ENCODE measurements at places on chromosomes 3 and 15.

DNA sequence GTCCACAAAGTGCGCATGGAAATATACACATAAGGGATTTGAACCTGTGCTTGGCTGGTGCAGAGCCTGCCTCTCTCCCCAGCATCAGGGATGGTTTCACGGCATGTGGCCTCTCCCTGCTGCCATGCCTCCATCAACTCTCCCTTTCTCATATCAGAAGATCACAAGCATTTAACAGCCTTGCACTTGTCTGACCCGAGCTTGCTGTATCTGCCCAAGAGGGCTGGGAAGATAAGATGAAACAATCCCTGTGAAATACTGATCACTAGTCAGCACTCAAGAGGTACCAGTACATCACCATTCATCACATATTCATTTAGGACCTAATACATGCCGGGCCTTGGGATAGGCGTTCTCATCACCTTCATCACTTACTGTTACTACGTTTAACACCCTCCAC lies 107.6 kb upstream of the ARHGEF3 start:
- no peak for DNase-seq

GRCh38 chr3:5321666-5322340 lies 134.3 kb downstream of the EDEM1 start:
- DNase-seq = no peak

DNA sequence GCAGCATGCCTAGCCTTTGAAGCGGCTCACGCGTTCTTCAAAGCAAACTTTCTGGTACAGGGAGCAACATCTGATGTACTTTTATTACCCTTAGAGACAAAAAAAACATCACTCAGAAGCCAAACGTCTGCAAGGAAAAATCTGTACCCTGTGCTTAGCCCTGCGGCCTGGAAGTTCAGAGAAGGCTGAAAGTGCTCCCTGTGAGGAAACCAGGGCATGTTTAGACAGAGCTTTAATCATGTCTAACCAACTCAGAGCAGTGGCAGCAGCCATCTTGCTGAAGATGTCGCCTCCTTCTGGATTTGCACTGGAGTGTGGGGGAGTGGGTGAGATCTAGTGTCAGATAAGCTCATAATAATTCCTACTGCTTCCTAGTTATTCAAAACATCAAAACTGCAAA lies 170.4 kb downstream of the P3H2 start:
- no peak for DNase-seq

DNA sequence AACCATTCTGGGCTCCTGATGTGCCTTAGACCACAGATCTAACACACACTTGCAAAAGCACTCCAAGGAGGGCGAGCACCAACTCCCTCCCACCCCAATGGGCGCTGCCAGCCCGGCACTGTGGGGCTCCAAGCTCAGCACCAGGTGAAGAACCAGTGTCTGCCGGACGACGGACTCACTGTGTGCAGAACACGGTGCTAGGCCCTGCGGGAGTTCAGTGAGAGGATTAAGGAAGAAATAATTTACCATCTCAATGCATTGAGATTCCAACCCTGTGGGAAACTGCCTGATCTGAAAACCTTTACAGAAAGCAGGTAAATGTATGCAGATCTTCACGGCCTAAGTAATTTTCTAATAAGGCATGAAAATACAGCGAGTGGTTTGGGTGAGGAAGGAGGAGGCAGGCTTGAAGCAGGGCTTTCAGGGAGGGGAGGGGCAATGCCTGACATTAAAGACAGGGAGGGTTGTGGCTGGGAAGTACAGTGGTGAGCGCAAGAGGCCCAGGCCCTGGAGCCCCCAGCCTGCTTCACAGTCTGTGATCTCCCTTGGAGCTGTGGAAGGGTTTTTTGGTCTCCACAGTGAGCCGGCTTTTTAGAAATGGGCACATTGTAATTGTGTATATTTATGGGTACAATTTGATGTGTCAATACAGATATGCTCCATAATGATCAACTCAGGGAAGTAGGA lies 35.6 kb upstream of the CHRNB4 start:
- DNase-seq = no peak

- no peak for DNase-seq
These were observed 2.7 kb upstream of the NANOGP8 start for GRCh38 chr15:35087759-35088158.

DNA sequence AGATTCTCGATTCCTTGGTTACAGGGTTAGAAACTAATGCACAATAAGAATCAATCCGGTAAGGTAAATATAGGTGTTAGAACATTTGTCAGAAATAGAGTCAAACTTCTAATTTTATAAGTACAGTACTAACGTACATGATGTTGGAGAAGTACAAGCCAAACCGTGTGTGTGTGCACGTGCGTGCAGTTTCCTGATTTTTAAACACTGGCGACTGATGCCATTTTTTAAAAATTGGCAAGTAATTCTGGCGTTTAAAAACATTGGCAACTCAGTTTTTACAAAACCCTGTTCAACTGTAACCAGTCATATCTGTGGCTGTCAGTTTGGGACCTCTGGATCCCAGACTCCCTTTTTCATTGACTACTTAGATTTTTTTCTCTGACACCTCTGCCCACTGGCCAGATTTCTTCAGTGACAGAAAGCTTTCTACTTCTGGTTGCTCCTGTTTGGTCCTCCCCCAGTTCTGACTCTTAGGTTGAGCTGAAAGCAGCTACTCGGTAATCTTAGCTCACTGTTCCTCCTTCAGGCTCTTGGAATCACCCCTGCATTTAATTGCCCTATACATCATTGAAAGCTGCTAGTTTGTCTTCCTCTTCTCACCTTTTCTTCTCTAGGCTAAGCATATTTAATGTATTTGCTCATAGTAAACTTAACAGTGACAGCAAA lies 843 bp downstream of the ATG7 start:
- no peak for DNase-seq

GRCh38 chr3:54832876-54833275 lies 95.0 kb downstream of the LRTM1 start:
- no peak for DNase-seq

DNA sequence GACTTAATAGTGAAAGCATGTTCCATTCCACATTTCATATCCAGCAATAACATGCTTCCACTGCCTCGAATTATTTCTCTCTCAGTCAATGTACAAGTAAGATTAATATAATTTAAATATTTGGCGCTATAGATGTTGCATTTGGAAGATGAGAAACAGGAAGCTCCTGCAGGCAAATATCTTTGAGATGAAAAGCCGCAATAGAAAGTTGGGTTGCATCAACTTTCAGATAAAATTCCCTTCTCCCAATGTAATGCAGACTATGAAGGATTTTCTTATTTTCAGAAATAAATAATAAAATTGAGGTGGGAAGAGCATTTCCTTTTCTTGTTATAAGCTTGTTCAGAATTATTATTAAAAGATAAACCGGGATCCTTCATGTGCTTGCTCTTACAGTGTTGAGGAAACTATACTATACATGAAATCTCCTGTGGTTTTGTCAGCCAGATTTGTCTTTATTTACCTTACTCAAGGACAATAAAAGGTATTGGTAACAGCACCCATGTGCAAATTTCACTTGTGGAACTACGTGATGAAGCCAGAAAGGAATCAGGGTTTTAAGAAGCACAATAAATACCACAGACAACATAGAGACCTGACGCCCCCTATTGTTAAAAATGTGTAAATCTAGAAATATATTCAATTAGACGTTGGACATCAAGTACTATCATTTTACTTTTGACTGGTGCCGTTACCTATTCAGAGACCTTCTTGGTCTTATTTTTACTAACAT lies 307.0 kb downstream of the ARPP21 start:
- DNase-seq = no peak

DNA sequence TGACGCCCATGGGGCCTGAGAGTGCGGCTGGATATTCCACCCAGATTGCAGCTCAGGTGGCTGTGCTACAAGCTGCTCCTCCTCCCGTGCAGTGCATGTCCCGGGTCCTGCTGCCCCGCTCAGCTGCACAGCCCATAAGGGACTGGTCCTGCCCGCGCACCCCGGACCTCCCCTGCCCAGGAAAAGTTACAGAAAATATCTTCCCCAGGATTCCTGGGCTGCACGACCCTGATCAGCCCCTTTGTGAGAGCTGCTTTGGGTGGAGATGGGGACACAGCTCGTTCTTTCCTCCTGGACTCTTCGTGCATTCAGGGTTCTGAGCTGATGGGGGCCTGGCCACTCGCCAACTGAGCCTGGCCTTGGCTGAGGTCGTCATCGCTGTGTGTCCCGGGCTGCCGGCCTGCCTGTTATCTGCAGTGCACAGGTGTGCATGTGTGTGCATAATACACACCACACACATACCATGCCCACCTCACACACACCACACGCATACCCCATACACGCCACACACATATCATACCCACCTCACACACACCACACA lies 28.8 kb downstream of the APBA2 start:
- DNase-seq = no peak

GRCh38 chr3:172103724-172104123 lies 64.3 kb downstream of the FNDC3B start:
- no peak for DNase-seq

GRCh38 chr15:64349375-64349774 lies 6.6 kb downstream of the CSNK1G1 start:
- DNase-seq = no peak

GRCh38 chr15:36880224-36880912 lies 220.0 kb downstream of the MEIS2 start:
- DNase-seq = no peak

DNA sequence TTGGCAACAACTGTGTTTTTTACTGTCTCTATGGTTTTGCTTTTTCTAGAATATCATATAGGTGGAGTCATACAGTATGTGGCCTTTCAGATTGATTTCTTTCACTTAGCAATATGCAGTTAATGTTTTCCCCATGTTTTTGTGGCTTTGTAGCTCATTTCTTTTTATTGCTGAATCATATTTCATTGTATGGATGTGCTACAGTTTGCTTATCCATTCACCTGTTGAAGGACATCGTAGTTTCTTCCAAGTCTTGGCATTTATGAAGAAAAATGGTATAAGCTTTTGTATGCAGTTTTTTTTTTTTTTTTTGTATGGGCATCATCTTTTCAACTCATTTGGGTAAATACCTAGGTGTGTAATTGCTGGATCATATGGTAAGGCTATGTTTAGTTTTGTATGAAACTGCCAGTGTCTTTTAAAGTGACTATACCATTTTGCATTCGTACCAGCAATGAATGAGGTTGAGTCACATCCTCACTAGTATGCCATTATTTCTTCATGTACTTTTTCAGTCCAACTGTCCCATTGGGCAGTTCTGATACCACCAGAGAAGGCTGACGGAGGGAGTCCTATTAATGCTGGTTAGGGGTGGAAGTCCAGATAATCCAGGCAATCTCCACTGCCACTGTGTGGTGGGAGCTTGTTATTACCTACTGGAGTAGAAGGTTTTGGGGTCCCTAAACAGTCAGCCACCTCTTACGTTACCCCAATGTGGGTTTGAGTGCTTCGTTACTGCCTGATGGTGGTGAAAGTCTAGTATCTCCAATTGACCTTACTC lies 210.5 kb downstream of the DOCK3 start:
- DNase-seq = no peak

DNA sequence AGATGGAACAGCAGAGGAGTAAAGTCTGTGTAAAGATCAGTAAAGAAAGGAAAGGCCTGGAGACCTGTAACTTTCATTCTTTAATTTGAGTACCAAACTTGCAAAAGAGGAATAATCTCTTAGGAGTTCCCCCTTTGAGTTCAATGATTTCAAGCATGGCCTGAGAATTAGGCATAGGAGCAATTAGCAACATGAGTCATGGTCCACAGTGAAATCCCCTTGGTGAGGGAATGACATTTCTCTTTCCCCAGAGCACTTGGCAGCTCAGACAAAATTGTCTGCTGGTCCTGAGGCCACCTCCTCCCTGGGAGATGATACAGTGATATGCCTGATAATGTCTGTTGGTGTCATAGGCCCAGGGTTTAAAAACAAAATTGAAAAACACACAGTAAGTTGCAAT lies 81.4 kb upstream of the CRBN start:
- no peak for DNase-seq

GRCh38 chr3:72319194-72320094 lies 528.8 kb downstream of the SHQ1 start:
- no peak for DNase-seq

DNA sequence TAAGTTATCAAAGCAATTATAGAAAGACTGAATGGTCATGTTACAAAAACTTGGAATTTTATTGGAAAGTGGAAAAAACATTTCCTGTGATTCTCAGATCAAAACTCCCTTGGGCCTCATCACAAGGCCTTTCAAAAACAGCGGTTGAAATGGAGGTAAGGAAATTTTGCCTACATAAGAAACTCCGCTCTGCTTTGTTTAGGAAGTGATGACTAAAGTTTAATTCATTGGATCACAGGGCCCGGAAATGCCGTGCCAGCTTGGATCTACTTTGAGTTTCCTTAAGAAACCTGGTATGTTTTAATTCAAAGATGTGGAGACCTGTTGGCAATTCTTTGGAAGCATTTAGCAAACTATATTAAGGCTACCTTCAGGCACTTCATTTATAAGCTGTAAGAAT lies 143.9 kb upstream of the MME start:
- no peak for DNase-seq

DNA sequence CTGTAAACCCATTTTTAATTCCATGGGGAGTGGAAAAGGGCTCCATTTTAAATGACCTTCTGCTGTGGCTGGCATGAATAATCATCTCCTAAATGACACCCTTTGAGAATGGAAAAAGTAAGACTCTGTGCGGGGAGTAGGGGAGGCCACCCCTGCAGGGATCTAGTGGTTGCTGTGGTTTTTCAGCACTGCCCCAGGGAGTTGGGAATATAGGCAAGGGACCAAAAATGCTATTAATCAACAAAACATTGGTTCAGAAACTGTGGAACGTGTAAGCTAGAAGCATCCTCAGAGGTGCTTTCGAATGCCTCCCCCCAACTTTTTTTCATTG lies 30.1 kb upstream of the ADAMTS7 start:
- DNase-seq = no peak

DNA sequence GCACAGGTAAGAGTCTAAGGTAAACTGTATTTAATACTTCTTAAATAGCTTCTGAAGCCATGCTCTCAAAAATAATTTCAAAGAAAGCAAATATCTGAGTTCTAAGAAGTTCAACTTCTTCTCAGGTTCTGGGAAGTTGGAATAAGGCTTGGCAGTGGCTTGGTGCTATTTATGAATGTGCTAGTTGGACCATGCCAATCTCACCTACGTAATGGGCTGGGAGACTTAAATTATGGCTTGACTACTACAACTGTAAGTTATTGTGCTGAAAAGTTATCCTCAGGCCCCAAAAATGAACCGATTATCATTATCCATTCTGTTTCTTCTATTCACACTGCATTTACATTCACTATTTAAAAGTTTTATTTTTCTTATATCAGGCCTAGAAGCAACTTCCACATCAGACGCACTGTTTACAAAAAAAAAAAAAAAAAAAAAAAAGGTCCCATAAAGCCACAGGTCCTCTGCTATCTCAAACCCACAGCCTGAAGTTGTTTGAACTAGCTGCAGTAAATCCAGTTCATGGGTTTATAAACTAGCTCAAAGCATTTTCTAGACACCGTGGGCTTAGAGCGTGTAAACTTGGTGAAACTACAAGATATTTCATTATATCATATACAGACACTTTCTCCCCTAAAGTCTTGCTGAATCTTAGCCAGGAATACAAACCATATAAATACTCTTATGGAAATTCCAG lies 3.4 kb downstream of the LRIG1 start:
- no peak for DNase-seq

DNA sequence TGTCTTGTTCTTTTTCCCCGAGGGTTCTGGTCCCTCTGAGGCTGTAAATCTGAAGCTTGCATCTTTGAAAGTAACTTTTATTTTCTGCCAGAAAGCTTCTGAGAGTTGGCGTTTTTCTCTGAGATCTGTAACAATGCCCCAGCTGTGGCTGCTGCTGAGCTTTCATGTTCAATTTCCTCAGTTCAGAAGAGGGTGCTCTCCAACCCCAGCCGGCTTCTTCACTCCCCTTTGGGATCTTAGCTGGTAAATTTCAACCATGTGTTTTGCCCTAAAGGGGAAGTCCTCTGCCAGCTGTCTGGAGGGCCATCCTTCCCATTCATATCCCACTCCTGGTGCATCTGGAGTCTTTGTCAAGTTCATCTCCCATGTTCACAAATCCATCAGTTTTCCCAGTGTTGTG lies 18.3 kb upstream of the CFAP100 start:
- DNase-seq = no peak
